Neuronal stem cell (in vitro differentiated cells): ENCODE measurements at places on chromosomes 13 and 19.

DNA sequence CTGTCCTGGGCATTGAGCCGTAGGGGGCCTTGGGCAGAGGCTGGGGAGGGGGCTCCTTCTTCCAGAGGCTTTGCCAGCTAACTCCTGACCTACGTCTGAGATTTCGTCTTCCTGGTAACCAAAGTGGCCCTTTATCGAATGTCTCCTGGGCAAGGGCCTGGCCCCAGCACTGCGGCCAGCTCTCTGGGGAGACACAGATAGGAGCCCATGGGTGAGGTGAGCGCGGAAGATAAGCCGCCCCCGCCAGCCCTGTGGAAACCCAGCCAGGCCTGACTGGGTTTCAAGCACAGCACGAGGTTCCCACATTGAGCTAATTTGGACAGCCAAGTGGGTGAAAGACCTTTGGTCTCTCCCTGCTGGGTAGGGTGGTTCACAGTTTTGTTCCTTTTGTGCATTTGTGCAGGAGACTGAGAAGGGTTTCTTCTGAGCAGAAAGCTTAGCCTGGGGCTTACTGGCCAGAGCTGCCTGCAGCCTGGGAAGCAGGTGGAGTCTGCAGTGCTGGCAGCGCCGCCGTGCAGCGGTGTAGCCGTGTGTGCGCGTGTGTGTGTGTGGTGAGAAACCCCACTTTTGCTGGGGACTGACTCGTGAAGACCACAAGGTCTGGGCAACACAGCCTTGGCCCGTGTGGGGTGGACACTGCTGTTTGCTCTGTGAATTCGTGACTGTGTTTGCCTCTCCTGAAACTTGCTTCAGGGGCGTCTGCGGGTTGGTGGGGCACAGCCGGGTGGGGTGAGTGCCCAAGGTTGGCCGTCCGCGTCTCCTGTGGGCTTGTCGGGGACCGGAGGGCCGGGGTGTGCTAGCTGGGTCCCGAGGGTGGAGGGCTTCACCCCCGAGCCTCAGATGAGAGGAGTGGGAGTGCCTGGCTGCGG lies 2.5 kb downstream of the BSG start:
- DNase-seq = no peak

DNA sequence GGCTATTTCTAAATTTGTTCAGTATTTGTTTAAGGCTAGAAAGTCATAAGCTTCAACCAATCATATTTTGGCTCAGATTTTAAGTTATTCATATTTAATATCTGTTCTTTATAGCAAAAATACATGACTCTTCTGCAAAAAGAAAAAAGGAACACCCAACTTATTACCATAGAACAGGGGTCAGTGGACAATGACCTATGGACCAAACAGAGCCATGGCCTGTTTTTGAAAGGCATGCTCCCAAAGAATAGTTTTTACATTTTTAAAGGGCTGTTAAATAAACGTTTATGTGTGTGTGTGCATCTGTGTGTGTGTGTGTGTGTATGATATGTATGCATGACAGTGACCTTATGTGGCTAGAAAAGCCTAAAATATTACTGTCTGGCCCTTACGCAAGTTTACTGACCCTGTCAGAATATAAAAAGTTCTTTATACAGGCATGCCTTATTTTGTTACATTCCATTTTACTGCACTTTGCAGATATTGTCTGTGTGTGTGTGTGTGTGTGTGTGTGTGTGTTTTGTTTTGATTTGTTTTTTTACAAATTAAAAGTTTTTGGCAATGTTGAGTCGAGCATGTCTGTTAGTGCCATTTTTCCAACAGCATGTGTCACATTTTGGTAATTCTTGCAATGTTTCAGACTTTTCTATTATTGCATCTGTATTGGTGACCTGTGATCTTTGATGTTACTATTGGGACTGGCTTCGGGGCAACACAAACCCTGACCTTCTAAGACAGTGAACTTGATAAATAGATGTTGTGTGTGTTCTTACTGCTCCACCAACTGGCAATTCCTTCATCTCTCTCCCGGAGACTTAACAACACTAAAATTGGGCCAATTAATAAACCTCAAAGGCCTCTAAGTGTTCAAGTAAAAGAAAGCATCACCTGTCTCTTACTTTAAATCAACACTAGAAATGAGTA lies 22.0 kb downstream of the KLF12 start:
- DNase-seq = no peak

DNA sequence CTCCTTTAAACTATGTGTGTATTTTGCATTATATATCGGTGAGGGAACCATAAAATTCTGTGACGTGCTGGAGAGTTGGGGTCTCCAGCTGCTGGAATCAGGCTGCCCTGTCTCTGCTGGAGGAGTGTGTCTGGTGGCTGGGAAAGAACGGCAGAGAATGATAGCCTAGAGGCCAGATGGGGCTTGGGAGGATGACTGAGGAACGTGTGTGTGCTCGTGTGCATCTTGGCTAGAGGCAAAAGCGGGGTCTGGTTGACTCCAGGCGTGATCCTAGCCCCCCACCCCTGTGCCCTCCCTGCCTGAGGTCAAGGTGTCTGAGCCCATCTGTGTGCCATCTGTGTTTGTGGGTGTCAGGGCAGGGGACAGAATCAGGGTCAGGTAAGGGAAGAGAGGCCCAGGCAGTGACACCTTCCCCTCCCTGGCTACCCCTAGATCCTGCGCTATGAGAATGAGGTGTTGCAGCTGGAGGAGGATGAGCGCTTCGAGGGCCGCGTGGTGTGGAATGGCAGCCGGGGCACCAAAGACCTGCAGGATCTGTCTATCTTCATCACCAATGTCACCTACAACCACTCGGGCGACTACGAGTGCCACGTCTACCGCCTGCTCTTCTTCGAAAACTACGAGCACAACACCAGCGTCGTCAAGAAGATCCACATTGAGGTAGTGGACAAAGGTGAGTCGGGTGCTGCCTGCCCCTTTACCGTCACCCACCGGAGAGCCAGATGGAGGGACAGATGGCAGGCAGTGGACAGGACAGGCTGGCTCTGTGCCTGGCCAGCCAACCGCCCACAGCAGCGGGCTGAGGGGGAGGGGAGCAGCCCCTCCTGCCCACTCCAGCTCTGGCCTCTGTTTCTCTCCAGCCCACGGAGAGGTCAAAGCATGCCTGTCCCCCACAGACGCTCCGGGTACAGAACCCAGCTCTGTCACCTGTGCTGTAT lies 3.1 kb downstream of the SCN1B start:
- no peak for DNase-seq

GRCh38 chr13:40981361-40981760 lies 37.8 kb downstream of the ELF1 start:
- DNase-seq = no peak

DNA sequence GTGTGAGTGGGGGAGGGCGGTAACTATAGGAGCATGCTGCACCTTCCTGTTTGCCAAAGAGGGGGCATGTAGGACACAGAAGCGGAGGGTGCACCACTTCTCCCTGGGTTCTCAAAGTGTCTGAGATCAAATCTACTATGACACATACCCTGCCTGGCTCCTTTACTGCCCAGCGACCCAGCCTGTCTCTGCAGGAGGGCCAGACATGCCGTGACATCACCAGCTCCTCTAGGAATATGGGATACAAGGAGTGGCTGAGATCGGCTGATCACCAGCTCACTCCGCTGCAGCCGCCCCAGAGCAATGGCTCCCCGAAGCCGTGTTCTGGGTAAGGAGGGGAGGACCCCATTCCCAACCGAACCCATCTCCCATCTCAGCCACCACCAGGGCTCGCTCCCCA lies 16.4 kb upstream of the IGFL1 start:
- DNase-seq = no peak

DNA sequence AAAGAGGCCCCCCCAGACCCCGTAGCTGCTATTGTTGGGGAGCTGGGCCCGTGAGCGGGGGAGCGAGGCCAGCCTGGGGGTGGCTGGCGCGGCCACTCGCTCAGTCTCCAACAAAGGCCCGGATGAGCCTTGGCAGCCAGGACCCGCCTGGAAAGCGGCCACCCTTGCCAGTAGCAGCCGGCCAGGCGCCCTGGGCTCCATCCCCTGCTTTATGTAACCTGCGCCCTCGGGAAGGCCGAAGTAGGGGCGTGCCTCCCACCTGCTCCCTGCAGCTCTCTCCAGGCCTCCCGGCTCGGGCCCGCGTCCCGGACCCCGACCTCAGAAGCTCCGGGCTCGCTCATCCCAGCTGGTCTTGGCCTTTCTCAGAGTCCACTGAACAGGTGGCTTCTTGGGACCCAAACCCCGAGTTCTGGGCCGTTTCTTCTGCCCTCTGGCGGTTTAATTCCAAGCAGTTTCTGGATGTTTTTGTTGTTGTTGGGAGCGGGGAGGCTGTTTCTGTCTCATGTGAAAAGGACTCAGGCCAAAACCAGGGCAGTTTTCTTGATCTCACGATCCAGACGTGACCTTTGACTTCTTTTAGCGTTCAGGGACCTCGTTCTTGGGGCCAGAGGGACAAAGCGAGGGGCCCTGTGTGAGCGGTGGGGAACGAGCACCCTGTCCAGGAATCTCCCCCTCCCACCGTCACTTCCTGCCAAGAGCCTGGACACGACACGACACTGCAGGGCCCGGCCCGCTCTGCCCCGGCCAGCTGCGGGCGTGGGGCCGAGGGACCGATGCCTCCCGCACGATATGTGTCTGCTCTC lies 1.2 kb downstream of the CDC34 start:
- DNase-seq = no peak

GRCh38 chr19:49145573-49146407 lies 9.4 kb downstream of the HRC start:
- DNase-seq = peak; percentile 98
